Right ventricle myocardium superior (tissue), 1 donor: ENCODE measurements at places on chromosomes 11 and 22. TPM values are rescaled to one million over a fixed set of nuclear protein-coding genes. Genes with fewer than 3 reads are reported as not detected.

DNA sequence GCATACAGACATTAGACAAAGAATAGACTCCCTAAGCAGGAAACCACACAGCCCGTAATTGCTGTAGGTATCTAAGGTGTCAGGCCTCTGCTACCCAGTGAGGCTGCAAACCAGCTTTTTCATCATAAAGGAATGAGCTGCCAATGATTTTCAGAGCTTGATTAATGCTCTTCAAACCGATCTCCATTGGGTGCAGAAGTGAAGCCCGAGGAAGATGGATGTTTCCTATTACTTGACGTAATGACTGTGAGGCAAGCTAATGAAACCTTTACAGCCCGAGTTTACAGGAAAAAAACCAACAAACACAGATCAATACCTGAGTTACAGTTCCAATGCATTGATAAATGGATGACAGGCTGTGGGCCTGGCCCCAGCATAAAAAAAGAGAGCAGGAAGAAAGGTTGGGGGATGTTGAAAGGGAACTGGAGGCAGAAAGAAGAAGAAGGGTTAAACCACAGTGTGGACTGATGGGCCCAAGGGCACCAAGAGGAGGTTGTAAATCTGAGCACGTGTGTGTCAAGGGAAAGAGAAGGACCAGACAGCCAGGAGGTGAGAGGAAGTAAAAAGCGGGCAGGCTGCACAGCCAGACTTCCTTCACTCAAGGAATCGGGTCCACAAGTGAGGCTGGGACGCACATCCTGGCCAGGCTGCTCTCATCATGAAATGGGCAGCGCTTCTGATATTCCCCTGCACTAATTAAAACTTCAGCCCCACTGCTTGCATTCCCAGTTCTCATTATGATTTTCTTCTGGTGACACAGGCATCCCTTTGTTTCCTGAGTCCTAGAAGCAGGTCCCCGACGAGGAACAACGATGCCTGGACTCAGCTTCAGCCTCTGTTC, 70.6 kb upstream of the NTM start:
- DNase-seq: no peak

DNA sequence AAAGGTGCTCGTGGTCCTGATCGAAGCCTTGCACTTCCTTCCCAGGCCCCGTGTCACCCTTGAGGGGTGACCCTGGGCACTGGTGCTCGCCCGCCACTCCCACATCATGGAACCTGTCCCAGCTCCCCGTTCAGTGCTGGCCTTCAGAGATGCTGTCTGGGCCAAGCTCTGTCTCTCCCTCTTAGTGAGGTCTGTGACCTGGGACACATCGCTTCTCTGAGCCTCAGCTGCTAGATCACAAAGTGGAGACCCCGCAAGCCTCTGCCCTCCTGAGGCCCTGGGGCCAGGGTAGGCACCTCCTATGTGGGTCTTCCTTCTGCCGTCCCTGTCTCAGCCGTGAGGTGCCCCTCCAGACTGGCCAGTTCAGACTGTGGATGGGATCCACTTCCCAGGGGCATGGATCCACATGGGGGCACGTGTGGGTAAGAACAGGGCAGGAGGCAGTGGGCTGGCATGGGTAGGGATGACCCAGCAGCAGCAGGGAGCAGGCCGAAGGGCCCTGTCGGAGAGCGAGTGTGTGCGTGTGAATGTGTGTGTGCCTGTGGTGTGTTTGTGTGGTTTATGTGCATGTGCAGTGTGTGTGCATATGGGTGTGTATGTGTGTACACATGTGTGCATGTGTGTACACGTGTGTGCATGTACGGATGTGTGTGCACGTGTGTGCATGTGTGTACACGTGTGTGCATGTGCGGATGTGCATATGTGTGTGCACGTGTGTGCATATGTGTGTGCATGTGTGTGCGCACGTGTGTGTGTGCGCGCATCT, 1073.7 kb downstream of the BRD1 start:
- no peak for DNase-seq

GRCh38 chr11:84021291-84021690, 735.1 kb upstream of the CCDC90B start:
- DNase-seq: no peak

GRCh38 chr11:19426756-19427403, 186.1 kb upstream of the E2F8 start:
- DNase-seq: no peak

DNA sequence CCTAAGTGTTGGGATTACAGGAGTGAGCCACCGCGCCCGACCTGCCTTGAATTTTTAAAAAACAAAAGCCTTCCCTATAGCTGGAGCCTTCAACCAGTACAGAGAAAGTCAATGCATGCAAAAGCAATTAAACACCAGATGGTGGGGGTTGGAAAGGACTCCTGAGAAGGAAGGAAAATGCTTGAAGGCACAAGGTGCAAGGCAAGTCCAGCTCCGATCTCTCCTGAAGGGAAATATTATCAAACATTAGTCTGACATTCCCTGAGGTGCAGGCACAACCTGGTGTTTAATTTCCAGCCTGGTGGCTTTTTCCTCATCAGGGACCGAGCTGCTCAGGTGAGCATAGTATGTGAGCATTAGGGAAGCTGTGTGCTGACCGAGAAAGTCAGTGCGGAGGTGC, 12.9 kb upstream of the RAPSN start:
- no peak for DNase-seq

DNA sequence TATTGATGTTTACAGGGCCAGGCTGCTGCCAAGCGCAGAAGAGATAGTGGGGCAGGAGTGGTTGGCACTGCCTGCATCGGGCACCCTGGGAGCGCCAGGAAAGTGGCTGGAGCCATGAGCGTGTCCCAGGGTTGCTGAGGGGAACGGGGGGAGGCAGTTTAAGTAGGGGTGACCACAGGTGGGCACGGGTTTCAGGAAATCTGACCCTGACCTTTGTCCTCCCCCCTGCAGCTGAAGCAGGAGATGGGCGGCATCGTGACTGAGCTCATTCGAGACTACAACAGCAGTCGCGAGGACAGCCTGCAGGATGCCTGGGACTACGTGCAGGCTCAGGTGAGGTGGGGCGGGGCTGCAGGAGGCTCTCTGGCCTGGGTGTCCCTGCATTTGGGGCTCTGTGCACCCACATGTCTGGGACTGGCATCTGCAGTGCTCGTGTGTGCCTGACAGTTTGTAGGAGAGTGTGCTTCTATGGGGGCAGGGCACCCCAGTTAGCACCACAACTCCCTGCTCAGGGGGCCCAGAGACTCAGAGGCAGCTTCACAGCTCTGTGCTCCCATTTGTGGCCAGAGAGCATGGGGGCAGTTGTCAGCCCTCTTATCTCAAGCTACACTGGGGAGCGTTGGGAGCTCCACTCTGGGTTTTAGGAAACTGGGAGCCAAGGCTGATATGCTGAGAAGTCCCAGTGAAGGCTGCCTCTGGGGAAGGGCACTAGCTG, 49.7 kb downstream of the CD82 start:
- DNase-seq: peak; percentile 60

GRCh38 chr11:22828373-22828772, 1.2 kb downstream of the SVIP start:
- no peak for DNase-seq

CEP126 gene
- 1.2 TPM for total RNA-seq

GGT1 gene
- total RNA-seq: 1.5 TPM

TEF gene
- total RNA-seq: 20.7 TPM

SCGB1D2 gene
- total RNA-seq: 3.7 TPM

- no peak for DNase-seq
Observed at GRCh38 chr11:87722756-87723565, 452.3 kb downstream of the RAB38 start.

DNA sequence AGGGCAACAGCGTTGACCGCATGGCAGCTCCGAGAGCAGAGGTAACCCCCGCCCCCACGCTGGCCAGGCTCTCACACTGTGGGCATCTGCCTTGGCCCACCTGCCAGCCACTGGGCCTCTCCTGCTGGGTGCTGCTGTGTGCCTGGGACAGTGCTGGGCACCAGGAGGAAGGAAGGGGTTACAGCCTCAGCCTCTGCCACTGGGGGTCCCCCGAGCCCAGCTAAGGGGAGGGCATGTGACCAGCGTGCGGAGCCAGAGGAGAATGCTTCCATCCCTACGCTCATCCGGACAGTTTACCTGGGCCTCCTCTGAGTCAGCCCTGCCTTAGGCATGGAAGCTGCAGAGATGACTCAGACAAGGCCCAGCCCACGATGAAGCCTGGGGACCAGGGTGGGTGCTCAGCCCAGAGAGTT, 10.9 kb downstream of the NCF4 start:
- DNase-seq: no peak

PRDM11 gene
- 17.3 TPM for total RNA-seq

GRCh38 chr22:32754413-32755041, 47.0 kb upstream of the TIMP3 start:
- peak; percentile 64 for DNase-seq

- DNase-seq: no peak
Observed at GRCh38 chr11:82546661-82547557, 186.8 kb downstream of the FAM181B start.
